ENCODE measurements at places on chromosomes 2 and 18.

GRCh38 chr2:143284087-143284675 lies 155.0 kb downstream of the ARHGAP15 start:
- DNase-seq = no peak

- DNase-seq = no peak
Observed at GRCh38 chr2:221293949-221294742, 278.0 kb downstream of the EPHA4 start.

DNA sequence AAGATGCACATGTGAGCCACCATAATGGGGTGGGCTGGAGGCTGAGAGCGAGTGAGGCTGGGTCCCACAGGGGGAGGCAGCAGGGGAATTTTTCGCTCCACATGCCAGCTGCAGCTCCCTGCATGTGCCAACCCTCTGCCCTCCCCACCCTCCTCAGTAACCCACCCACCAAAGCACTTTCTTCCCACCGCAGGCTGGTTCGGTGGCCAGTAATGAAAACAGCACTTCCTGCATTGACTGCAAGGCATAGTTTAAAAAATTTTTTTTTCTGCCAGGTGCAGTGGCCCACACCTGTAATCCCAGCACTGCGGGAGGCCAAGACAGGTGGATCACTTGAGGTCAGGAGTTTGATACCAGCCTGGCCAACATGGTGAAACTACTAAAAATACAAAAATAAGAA lies 147.5 kb upstream of the TTC39C start:
- DNase-seq = no peak

DNA sequence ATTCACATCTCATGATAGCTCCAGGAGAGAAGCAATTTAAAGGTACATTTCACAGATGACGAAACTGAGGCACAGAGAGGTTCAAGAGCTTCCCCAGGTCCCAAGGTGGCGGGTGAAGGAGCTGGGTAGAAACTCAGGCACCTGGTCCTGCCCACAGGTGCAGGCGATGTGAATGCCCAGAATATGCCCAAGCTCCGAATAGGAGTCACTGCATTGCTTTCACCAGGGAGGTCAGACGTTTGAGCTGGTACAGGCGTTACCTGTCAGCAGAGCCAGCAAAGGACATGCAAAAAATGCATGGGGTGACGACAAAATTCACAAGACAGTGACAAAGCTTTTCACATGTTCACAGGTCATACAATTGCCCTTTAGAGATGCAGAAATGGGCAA lies 247.9 kb downstream of the HDAC4 start:
- no peak for DNase-seq

DNA sequence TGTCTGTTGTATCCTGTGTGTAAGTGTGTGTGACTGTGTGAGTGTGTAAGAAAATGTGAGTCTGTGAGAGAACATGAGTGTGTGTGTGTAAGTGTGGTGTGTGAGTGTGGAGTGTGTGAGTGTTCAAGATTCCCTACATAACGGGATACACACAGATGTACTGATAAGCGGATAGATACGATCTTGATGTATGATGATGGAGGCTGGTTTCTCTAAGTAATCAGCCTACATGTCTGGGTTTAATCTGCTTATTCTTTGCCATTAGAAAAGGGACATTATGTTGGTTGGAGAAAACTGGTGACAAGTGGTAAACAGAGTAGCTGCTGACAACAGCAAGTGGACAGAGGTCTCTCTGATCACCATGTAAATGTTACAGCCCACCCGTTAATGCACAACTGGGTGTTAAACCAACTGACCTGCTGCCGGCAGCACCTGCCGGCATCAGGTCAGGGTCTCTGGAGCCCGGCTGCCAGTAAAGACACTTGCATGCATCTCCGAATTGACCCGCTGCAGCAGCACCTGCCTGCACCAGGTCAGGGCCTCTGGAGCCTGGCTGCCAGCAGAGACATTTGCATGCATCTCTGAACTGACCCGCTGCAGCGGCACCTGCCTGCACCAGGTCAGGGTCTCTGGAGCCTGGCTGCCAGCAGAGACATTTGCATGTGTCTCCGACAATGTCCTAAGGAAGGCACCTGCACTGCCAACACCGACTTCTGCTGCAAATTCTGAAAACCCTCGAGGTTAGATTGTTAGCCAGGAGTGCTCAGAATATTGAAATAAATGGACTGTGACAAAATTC lies 87.5 kb downstream of the MBP start:
- DNase-seq = no peak

DNA sequence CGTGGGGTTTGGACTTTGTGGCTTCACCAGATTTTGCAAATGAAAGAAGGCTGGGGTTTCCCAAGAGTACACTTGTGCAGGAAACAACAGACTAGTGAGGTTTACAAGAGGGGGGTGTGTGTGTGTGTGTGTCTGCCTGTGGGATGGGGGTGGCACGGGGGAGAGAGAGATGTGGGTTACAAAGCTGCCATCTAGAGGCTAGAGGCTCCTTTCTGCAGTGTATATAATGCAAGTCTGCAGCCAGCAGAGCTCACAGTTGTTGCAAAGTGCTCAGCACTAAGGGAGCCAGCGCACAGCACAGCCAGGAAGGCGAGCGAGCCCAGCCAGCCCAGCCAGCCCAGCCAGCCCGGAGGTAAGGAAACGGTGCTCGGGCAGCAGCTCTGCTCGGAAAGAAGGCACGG lies at the start of gene ACKR3:
Gene ACKR3, plus strand, starts transcription at position 253 of the 401 bp plus-strand sequence. CDS start 10,641 bp downstream, outside the sequence.
- peak; percentile 69 for DNase-seq

DNA sequence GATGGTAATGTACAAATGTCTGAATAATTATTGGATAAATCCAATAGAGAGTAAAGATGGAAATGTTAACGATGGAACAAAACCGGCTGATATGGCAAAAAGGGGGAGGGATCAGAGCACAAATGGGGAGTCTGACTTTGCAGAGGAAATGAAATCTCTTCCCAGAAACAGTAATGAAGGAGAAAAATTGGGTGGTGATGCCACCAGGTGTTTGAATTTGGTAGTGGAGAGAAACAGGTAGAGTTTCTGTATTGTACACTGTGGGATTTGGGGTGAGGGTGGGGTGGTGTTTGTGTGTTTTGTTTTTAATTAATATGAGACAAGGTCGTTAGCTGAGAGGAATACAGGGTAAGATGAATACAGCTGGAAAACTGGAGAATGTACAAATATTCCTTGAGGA lies 20.4 kb upstream of the XDH start:
- DNase-seq = no peak

- peak; percentile 85 for DNase-seq
Observed at GRCh38 chr2:10284108-10284870, 18.4 kb upstream of the HPCAL1 start.

GRCh38 chr2:56380861-56381260 lies 197.1 kb downstream of the CCDC85A start:
- no peak for DNase-seq

- no peak for DNase-seq
Observed at GRCh38 chr2:158013891-158014290, 87.8 kb upstream of the UPP2 start.

GRCh38 chr2:186308347-186308746 lies 177.7 kb upstream of the ZC3H15 start:
- no peak for DNase-seq

GRCh38 chr2:232400256-232401015 lies 6.2 kb upstream of the ALPG start:
- no peak for DNase-seq

DNA sequence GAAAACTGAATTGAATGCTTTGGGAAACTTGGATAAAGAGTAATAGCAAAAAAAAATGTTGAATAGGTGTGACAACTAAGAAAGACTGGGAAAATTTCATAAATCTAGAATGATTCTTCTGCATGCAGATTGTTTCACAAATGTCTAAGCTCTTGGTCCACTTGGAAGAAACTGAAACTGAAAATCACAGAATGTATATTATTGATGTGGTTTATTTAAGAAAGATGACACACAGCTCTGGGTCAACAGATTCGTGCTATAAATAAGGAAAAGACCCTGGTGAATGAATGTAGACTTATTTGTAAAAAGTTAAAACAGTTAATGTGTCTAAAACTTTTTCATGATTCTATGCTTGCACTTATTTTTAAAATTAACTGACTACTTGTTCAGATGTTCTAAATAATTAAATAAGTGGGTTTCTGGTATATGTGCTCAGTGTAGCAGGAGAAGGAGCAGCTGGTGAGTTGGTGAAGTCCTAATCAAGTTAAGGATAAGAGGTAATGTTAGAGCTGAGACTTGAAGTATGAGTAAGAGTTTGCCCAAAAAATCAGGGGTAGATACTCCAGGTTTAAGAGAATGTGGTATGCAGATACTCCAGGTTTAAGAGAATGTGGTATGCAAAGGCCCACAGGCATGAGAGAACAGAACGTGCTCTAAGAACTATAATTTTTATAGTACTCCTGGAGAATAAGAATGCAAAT lies 24.5 kb downstream of the UGP2 start:
- DNase-seq = no peak

GRCh38 chr2:141187075-141187439 lies 943.8 kb downstream of the LRP1B start:
- no peak for DNase-seq

GRCh38 chr2:17627434-17627833 lies 86.9 kb downstream of the VSNL1 start:
- no peak for DNase-seq

GRCh38 chr2:63878486-63878885 lies 36.8 kb downstream of the UGP2 start:
- no peak for DNase-seq

GRCh38 chr18:78073275-78073674 lies 823.6 kb downstream of the GALR1 start:
- DNase-seq = no peak

- no peak for DNase-seq
Observed at GRCh38 chr2:68865108-68865507, 6.1 kb downstream of the BMP10 start.

- DNase-seq = no peak
Observed at GRCh38 chr18:5288517-5288935, 7.0 kb downstream of the ZBTB14 start.

DNA sequence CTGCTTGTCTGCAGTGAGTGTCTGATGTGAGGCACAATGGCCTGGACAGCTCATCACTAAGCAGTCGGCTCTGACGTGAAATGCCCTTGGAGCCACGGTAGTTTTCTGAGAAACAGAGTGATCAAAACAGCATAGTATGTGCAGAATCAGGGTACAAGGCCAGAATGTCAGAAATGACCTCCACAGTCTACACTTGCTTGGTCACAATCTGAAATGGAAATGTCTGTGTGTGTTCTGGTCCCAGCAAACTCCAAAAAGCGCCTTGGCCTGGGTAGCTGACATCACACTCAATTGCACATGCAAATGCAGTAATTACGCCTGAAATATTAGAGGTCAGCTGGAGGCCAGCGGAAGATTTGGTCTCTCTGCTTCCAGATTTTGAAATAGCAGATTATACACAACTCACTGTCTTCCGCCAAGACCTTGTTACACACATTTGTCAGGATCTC lies 95.4 kb downstream of the CTAGE1 start:
- DNase-seq = no peak

DNA sequence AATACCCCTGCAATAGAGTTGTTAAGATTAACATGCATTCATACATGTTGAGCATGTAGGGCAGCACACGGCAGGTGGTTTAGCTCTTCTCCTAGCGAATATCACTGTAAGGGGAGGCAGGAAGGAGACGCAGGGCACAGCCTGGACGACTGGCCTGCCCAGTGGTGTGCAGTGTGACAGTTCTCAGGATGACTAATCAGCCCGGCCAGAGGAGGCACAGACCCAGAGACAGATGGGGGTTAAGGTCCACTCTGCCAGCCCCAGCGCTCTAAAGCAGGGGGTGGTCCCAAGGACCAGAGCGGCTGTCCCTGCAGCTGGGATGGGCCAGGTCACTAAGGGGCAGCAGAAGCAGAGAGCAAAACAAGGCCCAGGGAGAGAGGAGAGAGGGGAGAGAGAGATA lies 63.7 kb downstream of the RNF152 start:
- no peak for DNase-seq

GRCh38 chr2:127674241-127675209 lies 805 bp downstream of the LIMS2 start:
- no peak for DNase-seq

DNA sequence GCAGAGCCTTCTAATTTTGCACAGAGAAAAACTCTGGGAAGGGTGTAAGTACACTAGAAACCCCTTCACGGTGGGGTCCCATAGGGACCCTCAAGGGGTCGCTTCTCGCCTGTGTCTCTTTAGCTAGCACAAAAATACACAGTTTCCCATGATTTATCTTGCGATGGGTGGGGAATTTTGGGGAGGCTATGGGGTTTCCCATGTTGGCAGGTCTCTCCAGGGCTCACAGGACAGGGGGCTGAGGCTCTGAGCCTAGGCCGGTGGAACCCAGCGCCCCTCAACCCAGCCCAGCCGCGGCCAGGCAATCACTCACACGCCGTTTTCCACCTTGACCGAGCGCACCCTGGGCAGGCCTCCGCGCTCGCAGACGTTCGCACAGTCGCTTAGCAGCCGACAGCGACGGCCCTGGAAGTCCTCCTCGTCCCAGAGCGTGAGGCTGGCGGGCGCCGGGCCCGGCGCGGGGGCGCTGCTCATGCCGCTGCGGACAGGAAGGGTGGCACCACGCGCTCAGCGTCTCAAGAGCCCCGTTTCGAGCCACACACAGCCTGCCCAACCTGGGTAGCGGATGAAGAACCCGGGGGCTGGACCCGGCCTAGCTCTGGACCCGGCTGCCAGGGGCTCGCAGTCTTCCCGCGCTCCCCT lies 398 bp downstream of the CRYBA2 start:
- peak; percentile 22 for DNase-seq

DNA sequence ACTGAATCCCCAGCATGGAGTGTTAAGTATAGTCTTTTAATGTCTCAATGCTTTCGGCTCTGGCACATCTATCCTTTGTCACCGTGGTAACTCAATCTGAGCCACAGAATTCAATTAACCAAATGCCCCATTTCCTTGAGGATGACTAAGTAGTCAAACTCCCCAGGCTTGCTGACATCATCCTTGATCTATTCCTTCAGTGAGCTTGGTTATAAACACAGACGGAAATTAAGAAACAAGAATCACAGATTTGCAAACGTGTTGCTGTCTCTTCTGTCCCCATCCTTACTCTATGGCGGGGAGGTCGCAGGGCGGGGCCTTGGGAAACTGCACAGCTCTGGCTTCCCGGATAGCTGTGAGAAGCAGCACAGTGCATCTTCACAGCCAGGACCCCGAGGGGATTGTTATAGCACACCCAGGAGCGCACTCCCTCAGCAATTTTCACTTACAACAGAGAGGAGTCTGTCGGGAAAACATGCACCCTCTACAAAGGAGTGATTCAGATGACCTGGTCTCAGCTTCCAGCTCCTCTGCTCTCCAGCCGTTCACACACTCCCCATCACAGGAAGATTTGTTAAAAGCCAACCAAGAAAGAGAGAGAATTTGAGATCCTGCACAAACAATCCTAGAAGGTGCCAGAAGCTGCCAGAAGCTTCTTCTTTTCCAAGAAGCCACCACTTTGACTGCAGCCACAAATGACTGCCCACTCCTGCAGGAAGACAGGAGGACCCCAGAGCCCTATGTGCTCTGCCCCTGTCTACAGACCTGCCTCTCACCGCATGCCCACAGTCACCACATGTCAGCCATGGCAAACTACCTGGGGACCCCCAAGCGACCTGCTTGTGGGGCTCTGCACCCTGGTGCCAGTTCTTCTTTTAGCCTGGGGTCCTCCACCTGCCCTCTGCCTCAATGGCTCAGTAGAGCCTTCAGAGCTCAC lies 44.9 kb upstream of the YWHAQ start:
- no peak for DNase-seq

Measured in dorsolateral prefrontal cortex (tissue), 122 donors.